ENCODE measurements at places on chromosomes 1 and 21. TPM values are rescaled to one million over a fixed set of nuclear protein-coding genes. Genes with fewer than 3 reads are reported as not detected.
A peak's percentile ranks its signal among the peaks of the same experiment; 100 is the strongest.

GRCh38 chr1:28668956-28669723, 556 bp downstream of the GMEB1 start:
- peak; percentile 55 for DNase-seq

- DNase-seq = no peak
Observed at GRCh38 chr1:62362061-62362917, 43.1 kb upstream of the KANK4 start.

The KRTAP13-4 gene
- polyA plus RNA-seq = not detected

The RNF220 gene
- polyA plus RNA-seq = 101 TPM

The FAM72C gene
- polyA plus RNA-seq = not detected

Measured in renal pelvis (tissue), 12 donors.